ENCODE measurements at places on chromosomes 1 and 21.

- no peak for DNase-seq
Observed at GRCh38 chr1:33180226-33180910, 1.5 kb downstream of the TRIM62 start.

DNA sequence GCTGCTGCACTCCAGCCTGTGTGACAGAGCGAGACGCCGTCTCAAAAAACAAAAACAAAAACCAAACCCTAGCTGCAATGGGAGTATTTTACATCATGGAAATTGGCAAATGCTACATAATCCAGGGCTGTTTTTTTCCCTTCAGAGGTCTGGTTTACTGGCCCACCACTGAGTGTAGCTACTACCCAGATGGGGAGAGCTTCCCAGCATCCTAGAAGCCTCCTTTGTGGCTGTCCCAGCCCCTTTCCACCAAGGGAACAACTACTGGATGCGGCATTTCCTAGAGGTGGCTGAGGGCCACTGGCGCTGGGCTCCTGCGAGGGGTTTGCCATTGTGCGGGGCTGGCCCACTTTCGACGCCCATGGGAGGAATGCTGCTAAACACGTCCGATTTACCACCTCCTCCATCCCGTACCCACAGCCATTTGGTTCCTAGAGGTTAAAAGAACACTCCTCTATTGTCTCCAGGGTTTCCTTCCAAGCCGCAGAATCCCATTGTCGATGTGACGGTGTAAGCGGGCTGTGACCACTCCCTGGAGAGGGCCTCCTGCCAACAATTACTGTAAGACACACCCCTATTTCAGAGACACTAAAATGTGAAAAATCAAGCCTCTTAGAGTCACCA, 55.4 kb downstream of the RUNX3 start:
- no peak for DNase-seq

GRCh38 chr1:162876751-162877150, 15.8 kb upstream of the CCDC190 start:
- DNase-seq: no peak

DNA sequence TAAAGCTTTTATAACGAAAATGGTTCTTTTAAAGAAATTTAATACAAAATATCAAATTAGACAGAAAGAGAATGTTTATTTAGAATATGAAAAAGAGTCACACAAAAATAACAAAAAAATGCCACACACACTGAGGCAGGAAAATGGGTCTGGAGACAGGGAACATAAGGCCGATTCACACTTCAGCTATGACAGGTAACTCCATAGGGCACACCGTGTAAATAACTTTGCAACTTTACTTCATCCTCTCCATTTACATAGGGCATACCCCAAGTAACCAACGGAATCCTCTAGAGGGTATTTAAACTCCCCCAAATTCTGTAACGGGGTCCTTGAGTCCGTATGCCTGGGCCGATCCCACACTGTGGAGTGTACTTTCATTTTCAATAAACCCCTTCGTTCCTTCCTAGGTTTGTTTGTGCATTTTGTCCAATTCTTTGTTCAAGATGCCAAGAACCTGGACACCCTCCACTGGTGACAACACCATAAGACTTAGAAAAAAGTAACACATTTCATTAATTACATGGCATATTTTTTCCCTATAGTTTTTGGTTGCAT, 23.1 kb upstream of the PTGS2 start:
- no peak for DNase-seq

DNA sequence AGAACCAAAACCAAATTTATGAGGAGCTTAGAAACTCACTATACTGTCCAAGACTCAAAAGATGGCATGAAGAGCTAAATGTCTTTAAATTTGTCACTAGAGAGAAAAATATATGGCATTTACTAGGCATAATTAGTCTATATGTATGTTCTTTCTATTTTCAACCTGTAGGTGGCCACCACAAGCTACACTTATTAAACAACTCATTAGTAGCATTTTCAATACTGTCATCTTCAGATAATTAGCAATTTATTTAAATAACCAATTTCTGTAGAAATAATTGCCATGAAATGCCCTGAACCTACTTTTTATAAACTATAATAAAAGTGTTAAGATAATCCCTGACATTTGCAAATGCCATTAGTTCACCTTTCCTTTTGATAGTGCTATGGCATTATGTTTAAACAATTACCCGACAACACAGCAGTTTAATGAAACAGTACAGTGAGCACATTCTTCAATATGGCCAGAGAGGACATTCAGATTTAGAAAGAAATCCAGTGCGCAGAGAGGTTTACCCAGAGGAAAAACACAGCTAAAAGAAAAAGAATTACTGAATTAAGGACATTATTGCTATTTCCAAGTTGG, 522.5 kb downstream of the PTBP2 start:
- DNase-seq: no peak

DNA sequence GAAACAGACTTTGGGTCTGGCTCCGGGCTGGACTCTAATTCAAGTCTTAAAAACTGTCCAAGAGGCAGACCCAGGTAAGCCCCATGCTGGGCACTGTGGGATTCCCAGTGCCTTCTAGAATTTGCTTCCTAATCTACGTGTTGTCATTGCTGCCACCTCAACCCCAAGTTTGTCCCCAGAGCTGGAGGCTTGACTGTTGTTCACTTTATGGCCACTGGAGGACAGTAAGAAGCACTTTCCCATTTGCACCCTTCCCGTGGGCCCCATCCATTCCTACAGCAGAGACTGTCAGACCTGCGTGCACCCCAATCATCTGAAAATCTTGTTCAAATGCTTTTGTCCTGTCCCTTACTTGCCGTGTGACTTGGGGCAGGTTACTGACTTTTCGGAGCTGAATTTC, 29.4 kb upstream of the VASH2 start:
- DNase-seq: no peak

DNA sequence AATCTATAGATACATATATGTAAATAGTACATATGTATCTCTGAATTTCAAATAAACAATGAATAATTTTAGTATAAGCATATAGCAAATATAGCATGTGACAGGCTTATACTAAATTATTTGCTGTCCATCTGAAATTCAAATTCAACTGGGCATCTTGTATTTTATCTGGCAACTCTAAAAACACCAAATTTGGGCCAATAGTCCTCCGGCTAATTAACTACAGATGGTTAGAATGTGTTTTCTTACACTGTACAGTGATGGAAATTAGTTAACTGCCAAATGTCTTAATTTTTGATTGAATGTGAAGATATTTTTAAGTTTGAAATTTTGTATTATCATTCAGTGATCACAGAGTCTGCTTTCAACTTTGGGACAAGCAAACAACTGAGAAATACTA, 30.7 kb downstream of the KCNJ15 start:
- no peak for DNase-seq

- no peak for DNase-seq
Observed at GRCh38 chr1:169346036-169346589, 21.5 kb downstream of the NME7 start.

DNA sequence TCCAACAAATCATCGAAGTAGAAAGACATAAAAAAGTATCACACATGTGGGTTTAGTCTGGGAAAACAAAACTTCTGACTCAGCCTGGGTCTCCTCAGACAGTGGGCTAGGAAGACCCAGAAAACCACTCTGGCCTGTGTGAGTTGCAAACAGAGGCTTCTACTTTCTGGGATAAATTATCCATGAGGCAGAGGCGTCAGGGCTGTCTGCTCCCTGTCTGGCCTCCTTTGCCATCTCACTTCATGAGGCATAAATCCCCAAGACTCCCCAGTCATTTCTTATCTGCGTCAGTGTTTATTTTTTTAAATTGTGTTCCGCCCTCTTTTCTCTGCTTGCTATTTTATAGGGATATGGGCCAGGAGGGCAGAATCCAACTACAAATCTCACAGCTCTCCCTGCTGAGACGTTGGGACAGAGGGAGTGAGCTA, 80.6 kb upstream of the TRABD2B start:
- DNase-seq: peak; percentile 77

- DNase-seq: no peak
Observed at GRCh38 chr1:83493633-83494032, 505.3 kb downstream of the TTLL7 start.

GRCh38 chr1:95340061-95340460, 106.1 kb downstream of the RWDD3 start:
- no peak for DNase-seq

- DNase-seq: no peak
Observed at GRCh38 chr1:56397409-56397808, 182.0 kb downstream of the PLPP3 start.

GRCh38 chr1:241485145-241485544, 34.4 kb downstream of the FH start:
- DNase-seq: no peak

GRCh38 chr1:221543529-221544120, 198.3 kb downstream of the DUSP10 start:
- peak; percentile 30 for DNase-seq

GRCh38 chr1:118535901-118536300, 350.9 kb upstream of the SPAG17 start:
- DNase-seq: no peak

GRCh38 chr1:5466487-5466886, 525.7 kb downstream of the NPHP4 start:
- DNase-seq: no peak

DNA sequence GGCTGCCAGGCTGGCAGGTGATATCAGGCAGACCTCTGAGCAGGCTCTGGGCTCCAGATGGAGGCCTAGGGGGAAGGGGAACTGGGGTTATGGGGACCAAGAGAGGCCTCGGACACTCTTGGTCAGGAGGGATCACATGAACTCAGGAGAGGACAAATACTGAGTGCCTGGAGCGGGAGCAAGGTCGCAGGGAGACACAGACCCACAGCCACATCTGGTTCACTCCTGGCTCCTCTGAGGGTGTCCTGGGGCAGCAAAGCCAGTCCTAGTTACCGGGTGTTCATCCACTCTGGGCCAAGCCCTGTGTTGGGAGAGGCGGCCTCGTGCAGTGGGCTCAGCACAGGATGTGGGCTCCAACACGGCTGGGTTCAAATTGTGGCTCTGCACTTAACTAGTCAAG, 239.0 kb downstream of the PTPRU start:
- DNase-seq: no peak

GRCh38 chr1:86155051-86155806, 1.3 kb downstream of the COL24A1 start:
- no peak for DNase-seq

Data from kidney glomerular epithelial cell (primary cell).